ENCODE measurements at places on chromosomes 5 and 9.
A peak's percentile ranks its signal among the peaks of the same experiment; 100 is the strongest.

- no peak for DNase-seq
Measured at GRCh38 chr9:69649566-69650250, 22.5 kb downstream of the APBA1 start.

GRCh38 chr9:135920256-135920930 lies 13.0 kb upstream of the CAMSAP1 start:
- DNase-seq = no peak

DNA sequence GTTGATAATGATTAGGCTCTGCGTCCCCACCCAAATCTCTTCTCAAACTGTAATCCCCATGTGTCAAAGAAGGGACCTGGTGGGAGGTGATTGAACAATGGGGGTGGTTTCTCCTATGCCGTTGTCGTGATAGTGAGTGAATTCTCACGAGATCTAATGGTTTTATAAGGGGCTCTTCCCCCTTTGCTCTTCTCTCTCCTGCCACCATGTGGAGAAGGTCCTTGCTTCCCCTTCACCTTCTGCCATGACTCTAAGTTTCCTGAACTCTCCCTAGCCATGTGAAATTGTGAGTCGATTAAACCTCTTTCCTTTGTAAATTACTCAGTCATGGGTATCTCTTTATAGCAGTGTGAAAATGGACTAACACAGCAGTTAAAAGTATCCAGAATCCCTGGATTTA lies 715.2 kb upstream of the DMAC1 start:
- DNase-seq = no peak

- no peak for DNase-seq
Measured at GRCh38 chr9:136567651-136568287, 21.9 kb upstream of the NOTCH1 start.

DNA sequence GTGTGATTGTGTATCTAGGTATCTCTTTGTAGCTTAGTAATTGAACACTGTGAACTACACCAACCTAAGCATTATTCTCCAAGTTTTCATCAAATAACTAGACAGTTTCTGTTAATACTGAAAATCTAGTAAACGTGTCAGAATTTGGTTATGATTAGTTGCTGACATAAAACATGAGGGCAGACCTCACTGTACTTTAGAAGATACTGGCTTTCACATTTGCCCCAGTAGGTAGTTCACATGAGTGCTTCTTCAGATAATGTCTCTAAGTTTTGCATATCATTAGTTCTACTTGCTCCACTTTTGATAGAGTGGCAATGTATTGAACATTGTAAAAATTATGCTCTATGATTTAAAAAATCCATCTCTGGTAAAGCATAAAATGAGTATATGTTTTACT lies 7.1 kb downstream of the CDKN2B start:
- DNase-seq = no peak

DNA sequence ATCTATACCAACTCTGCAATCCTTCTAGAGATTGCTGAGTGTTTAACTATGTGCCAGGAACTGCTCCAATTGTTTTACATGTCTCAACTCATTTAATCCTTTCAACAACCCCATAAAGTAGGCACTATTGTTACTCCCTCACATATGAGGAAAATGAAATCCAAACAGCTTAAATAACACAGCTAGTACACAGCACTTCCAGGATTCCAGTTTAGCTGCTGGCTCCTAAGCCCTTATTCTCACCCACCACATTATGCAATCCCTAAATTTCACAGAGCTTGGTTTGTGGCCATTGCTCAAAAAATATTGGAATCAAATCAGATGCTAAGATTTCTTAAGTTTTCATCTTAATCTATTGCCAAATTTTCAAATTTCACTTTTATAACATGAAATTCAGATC lies 84.9 kb downstream of the PRELID2 start:
- no peak for DNase-seq

- DNase-seq = no peak
Measured at GRCh38 chr5:34545164-34545563, 111.0 kb upstream of the RAI14 start.

GRCh38 chr9:110940951-110941557 lies 97.2 kb downstream of the LPAR1 start:
- DNase-seq = no peak

- no peak for DNase-seq
Measured at GRCh38 chr5:34897646-34898045, 17.7 kb downstream of the RAD1 start.

GRCh38 chr9:83708515-83709158 lies 879 bp upstream of the UBQLN1 start:
- peak; percentile 98 for DNase-seq

DNA sequence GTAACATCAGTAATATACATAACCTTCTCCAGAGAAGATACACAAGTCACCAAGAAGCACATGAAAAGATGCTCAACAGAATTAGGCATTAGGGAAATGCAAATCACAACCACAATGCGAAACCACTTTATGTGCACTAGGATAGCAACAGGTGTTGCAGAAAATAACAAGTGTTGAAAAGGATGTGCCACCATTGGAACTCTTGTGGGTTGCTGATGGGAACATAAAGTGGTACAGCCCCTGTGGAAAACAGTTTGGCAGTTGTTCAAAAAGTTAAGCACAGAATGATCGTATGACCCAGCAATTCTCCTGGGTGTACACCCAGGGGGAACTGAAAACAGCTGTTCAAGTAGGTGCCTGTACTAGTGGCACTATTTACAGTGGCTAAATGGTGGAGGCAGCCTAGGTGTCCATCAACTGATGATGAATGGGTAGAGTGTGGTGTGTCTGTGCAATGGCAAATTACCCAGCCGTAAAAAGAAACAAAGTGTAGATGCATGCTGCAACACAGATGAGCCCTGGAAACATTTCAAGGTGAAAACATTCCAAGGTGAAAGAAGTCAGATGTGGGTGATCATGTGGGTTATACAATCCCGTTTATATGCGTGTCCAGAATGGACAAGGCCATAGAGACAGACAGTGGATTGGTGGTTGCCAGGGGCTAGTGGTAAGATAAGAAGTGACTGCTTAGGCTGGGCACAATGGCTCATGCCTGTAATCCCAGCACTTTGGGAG lies 27.2 kb downstream of the CCDC69 start:
- DNase-seq = no peak

GRCh38 chr9:89153232-89154017 lies 25.2 kb downstream of the SHC3 start:
- peak; percentile 94 for DNase-seq

GRCh38 chr5:471750-472058 lies 28.7 kb downstream of the EXOC3 start:
- DNase-seq = no peak

GRCh38 chr5:151293624-151294023 lies 9.9 kb downstream of the SLC36A3 start:
- no peak for DNase-seq

Data from inflammatory macrophage (primary cell).